EH (cell line): ENCODE measurements at places on chromosomes 12 and 14.

GRCh38 chr12:15273896-15274295, 48.4 kb upstream of the PTPRO start:
- no peak for DNase-seq

DNA sequence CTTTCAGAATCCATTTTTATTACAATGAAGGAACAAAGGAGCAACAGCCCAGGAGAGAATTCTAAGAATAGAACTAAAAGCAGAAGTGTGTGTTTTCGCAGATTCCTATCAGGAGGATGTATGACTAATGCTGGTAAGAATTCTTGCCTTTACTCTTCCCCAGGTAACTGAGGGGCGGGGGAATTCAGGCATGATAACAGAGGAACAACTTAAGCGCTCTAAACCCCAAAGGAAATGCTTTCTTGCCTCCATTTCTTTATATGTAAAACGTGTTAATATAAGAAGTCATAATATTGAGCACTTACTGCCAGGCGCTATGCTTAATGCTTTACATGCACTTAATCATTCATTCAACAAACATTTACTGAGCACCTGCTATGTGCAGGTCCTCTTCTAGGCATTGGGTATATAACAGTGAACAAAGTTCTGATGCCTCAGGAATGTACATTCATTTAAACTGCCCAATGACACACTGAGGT, 4.5 kb downstream of the HCAR1 start:
- no peak for DNase-seq

DNA sequence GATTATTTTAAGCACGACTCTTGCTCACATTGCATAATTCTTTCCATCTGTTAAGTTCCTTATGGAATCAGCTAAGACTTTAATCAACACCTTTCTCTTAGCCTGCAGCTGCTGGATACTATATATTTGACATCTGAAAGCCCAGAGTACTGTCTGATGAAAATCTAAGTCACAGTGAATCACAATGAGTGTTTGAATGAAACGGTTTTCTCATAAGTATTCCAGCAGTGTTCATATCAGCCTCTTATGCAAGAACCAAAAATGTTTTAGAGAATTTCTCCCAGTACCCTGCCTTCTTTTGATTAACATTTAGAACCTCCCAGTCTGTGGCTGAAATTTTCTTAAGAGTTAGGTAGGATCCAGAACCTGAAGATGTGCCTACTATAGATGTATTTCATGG, 55.6 kb downstream of the FRMD6 start:
- DNase-seq: no peak

DNA sequence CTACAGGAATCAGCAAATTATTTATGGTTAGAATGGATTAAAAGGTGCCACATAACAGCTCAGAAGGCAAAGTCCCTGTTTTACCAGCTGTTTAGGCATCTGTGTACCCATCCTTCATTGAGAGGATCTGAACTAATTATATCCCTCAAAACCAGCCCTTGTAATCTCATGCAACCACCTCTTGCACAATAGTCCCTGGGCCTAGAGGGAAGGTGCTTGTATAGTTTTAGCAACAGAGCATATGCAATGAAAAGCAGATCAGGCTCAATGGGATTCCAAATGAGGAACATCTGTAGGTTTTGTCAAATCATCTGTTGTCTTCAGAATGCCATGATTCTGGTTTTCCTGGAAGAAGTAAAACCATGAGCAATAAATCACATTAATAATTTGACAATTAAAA, 26.0 kb upstream of the GLIPR1L2 start:
- DNase-seq: peak; percentile 17

DNA sequence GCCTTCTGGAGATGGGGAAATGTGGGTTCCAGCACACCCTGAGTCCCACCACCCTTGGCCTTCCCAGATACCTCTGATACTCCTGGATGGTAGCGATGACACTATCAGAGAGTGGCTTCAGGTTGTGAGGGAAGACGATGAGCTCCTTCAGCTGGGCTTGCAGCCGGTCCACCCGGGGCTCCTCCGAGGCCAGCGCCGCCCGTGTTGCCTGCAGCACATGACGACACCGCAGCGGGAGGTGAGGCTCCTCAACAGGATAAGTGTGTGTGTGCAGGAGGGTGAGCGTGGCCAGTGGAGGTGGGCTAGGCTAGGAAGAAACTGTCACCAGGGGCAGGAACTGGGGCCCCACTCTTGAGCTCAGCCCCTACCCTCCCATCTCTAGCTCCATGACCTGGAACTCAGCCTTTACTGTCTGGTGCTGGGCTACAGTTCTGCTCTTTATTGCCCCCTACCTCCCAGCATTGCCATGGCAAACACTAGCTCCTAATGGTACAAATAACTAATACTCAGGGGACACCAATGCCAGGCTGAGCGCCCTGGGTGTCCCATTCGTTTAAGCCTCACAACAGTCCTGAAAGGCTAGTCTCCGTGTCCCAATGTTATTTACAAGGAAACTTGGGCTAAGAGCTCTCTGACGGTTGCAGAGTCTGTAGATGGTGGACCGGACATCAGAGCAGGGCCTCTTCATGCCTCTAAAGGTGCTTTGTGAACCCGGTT, 64.1 kb downstream of the SYNE3 start:
- DNase-seq: no peak

- no peak for DNase-seq
Observed at GRCh38 chr12:126607867-126608266, 1542.6 kb downstream of the AACS start.

- DNase-seq: no peak
Observed at GRCh38 chr14:26863736-26864135, 265.9 kb upstream of the NOVA1 start.

DNA sequence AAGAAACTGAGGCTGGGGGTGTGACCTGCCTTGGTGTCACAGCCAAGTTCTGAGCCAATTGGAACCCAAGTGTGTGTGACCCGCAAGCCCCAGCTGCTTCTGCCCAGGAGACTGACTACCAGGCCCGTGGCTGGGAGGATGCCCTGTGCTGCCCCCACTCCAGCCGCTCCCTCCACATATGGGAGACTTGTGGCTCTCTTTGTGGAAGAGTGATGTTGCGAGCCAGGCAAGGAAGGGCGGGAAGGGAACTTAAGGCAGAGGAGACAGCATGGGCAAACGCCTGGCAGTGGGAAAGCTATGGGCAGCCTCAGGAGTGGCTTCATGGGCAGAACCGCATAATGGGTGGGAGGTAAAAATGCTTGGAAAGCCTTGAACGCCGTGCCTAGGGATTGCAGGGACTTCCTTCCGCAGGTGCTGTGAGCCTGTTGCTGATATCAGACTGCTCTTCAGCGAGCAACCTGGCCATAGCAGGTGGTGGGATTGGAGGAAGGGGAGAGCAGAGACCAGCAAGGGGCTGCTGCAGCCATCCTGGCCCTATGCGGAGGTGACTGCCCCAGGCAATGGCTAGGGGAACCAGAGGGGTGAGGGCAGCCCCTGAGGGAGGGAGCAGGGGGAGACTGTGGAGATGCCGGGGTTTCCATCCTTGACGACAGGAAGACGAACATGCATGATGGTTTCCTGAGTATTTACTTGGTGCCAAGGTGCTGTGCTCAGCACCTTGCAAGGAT, 115.7 kb downstream of the LGMN start:
- no peak for DNase-seq

DNA sequence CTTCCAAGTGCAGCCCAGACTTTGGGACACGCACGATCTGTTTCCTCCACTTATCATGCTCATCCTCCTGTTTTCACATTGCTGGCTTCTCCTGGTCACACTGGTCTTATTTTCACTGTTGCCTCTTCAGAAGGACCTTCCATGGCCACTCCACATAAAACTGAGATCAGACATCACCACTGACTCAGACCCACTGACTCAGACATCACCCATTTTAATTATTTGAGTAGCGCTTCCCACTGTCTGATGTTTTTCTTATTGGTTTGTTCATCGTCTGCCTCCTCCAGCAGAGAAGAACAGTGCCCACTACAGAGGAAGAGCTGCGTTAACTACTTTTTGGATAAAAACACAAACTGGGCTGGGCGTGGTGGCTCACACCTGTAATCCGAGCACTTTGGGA, 270.5 kb upstream of the PWP1 start:
- DNase-seq: peak; percentile 90

GRCh38 chr14:85399186-85399585, 130.8 kb upstream of the FLRT2 start:
- peak; percentile 35 for DNase-seq

DNA sequence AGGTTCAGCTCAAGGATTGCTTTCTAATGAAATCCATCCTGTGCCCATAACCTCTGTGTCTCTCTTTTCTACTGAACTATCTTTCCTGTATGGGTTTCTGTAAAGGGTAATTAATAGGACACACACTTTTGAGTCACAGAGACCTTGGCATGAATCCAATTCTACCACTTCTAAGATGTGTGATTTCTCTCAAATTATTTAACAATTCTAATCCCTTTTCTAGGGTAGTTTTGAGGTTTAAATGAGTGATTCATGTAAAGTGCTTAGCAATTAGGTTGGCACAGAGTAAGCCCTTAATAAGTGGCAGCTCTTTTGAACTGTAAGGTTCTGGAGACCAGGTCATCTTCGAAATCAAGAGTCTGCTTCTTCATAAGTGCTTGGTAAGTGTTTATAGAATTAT, 202.7 kb downstream of the RASSF9 start:
- DNase-seq: no peak

DNA sequence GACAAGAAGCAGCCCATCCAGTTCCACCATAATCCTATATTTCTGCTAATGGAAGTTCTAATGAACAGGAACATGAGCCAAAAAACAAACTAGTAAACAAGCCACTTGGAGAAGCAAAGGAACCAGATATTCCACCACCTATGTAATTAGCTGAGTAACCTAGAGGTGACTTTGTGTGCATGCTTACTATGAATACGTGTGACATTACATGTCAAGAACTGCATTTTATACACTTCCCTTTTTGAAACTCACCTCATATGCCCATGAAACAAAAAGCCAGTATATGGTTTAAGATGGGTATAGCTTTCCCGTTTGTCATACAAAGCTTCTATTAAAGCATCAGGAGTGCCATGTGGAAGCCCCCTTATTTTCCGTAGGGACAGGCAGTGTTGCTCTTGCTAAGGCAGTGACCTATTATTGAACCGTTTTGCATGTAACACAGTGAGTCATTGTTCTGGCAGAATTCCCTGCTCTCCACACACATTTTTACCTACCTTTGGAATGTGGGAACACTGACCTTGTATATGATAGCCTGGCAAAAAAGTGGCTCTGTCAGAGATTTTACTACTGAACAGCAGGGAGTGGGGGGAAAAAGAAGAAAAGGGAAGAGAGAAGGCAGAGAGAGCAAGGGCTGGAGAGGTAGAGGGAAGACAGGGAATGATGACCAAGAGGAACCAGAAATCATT, 34.8 kb upstream of the FRMD6 start:
- peak; percentile 95 for DNase-seq

DNA sequence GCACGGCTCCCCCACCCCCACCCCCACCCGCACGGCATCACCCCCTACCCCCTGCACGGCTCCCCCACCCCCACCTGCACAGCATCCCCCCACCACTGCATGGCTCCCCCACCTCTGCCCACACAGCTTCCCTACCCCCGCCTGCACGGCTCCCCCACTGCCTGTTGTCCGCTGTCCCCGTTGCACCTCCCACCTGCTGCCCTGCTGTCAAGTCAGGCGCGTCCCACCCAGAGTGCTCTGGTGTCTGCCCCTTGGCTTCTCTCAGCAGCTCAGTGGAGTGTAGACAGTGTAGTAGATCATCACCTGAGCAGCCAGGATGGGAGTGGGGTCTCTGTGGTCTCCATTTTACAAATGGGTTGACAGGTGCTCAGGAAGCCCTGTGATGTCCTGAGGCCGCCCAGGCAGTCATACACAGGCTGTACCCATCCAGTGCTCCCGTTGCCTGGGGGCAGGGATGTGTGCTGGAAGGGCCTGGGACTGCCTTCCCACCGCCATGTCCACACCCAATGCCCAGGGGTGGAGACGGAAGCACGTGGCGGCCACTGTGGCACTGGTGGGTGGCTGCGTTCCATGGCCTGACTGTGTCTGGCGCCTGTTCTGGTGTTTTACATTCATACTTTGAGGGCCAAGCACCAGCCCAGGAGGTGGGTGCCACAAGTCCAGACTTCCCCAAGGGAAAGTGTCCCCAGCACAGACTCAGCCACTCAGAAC, 32.5 kb downstream of the PACS2 start:
- DNase-seq: no peak

GRCh38 chr12:113905829-113906228, 60.3 kb downstream of the RBM19 start:
- no peak for DNase-seq

DNA sequence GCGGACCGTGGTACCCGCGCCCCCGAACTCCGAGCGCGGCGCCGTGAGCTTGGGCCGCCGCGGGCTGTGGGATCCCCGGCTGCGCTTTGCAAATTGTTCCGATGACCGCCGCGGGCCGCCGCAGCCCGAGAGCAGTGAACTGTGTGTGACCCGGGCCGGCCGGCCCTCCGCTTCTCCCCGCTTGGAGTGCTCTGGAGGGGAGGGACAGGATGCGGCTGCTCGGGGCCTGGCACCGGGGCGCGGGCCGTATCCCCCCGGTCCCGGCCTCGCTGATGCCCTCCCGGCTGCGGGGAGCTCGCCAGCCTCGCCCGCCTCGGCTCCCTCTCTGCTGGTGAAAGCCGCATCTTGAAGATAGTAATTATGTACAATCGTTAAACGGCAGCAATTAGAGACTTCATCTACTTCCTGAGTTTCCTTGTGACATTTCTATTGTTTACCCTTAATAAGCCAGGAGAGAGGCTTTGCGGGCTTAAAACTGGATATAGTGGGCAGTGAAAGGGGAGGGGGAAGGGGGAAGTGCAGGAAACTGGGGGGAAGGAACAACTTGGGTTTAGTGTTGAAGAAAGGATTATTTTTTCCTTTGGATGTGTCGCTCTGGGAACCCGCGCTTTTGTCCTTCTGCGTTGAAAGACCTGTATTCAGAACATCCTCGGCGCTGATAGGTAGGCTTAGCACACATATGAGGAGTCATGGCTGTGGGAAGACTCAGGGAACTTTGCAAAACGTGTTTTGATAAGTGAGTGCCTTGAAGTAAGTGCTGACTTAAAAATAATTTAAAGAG, 1.2 kb downstream of the PELI2 start:
- peak; percentile 59 for DNase-seq

- DNase-seq: no peak
Observed at GRCh38 chr14:26856876-26857518, 259.2 kb upstream of the NOVA1 start.

- DNase-seq: no peak
Observed at GRCh38 chr12:89936631-89937030, 228.0 kb upstream of the ATP2B1 start.

DNA sequence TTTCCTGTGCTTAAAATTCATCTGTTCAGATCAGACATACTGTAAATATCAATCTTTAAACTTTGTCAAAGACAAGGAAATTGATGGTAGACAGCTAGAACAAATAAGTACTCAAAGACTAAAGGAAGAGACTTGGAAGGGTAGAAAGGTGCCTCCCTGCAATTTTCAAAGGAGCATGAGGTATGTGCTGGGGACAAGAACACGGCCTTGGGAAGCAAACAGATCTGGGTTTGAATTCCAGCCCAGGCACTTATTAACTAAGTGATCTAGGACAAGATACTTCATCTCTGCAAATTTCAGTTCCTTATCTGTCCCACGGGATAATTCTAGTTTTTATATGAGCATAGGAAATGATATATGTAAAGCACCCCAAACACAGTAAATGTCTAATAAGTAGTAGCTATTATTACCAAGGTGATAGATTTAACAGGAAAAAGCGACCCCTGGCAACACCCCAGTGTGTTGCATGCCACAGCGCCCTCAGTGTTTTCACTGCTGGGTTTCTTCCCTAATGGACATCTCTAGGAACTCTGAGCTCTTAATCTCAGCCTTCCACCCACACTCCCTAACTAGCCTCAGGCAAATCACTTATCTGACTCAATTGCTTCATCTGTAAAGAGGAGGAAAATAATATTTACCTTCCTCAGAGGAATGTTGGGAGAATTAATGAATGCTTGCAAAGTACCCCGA, 44.7 kb upstream of the BMP4 start:
- DNase-seq: peak; percentile 35
